ENCODE measurements at places on chromosomes 7 and 10. TPM values are rescaled to one million over a fixed set of nuclear protein-coding genes. Genes with fewer than 3 reads are reported as not detected.

DNA sequence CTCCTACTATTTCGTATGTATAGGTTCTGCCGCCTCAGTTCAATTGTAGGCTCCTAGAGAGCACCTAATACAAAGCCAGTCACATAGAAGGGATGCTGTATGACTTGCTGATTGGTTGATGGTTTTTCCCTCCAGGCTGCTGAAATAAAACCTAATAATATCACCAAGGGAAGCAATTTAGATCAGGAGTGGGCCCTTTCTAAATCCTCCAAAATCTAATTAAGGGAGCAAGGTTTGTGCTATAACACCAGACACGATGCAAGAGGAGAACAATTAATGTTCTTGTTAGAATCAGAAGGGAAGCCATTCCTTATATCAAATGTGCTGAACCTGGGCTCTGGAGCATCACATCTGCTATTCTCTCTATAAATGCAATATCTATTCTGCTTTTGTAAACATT lies 42.0 kb upstream of the SLC13A1 start:
- no peak overlapping the region for H3K27ac ChIP-seq
- no peaks in the 10 kb centered on the region for H3K36me3 ChIP-seq
- H3K4me3 ChIP-seq = no peak overlapping the region
- DNase-seq = no peak
- H3K27me3 ChIP-seq = no peaks in the 10 kb centered on the region
- H3K4me1 ChIP-seq = no peaks in the 10 kb centered on the region

IRF5 gene
- 7.8 TPM for total RNA-seq

COX19 gene
- 21.3 TPM for total RNA-seq

DNA sequence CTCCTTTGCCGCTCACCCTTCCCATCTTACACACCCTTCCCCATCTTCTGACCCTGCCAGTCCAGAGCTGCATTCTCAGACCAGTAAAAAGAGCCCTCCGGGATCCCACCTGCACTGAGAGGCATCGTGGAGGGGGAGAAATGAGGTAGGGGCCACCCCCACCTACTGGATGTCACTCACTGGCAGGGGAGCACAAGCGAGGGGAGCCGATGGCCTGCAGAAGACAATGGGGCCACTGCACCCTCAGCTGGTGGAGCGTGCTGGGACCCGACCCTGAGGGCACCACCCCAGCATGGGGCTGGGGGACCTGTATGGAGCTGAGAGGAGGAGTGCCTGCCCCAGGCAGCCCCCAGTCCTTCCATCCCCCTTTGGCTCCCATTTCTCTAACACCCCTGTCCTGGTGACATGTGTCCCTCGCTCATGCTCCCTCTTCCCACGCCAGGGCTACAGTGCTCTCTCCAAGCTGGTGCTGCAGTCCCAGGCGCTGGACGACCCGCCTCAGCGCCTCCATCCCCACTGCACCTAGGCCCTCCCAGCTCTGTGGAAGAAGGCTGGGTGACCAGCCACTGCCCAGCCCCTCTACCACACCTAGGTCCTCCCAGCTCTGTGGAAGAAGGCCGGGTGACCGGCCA lies 49.8 kb downstream of the RASGEF1A start:
- H3K4me3 ChIP-seq = no peak overlapping the region
- DNase-seq = peak; percentile 24
- no peak overlapping the region for H3K27ac ChIP-seq
- no peaks in the 10 kb centered on the region for H3K36me3 ChIP-seq

JAKMIP3 gene
- 0.09 TPM for total RNA-seq

DNA sequence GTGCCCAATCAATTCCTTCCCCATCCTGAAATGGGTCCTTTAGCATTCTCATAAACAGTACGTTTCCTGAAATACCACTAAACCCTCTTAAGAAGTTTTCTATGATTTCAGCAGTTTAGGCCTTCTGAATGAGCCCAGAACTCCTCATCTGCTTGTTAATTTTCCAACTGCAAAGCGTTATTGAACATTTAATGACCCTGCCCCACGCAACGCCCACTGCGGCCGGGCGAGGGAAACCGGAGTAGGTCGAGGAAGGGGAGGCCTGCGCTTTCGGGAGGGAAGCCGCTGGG lies 608 bp upstream of the UBN2 start:
- DNase-seq = no peak
- H3K27ac ChIP-seq = peak overlapping the region; percentile 86
- H3K27me3 ChIP-seq = no peaks in the 10 kb centered on the region

MLLT10 gene
- 35.6 TPM for total RNA-seq

GIMAP8 gene
- total RNA-seq = 11.8 TPM

DNA sequence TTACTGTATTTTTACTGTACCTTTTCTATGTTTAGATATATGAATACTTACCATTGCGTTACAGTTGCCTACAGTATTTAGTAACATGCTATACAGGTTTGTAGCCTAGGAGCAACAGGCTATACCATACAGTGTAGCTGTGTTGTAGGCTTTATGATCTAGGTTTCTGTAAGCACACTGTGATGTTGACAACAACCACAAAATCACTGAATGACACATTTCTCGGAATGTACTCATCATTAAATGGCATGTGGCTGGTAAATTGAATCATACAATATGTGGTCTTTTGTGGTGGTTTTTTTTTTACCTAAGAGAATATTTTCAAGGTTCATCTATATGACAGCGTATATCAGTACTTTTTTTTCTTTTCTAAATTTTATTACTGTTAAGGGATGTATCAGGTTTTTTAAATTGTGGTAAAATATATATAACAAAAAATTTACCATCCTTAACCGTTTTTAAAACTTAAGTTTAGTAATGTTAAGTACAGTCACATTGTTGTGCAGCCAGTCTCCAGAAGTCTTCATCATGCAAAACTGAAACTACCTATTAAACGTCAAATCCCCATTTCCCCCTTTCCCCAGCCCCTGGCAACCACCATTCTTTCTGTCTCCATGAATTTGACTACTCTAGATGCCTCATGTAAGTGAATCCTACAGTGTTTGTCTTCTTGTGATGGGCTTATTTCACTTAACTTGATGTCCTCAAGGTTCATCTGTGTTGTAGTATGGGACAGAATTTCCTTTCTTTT lies 21.5 kb downstream of the BTAF1 start:
- no peak overlapping the region for H3K27ac ChIP-seq
- H3K4me3 ChIP-seq = no peak overlapping the region
- no peak for DNase-seq
- H3K4me1 ChIP-seq = no peaks in the 10 kb centered on the region

FFAR4 gene
- total RNA-seq = not detected

DNA sequence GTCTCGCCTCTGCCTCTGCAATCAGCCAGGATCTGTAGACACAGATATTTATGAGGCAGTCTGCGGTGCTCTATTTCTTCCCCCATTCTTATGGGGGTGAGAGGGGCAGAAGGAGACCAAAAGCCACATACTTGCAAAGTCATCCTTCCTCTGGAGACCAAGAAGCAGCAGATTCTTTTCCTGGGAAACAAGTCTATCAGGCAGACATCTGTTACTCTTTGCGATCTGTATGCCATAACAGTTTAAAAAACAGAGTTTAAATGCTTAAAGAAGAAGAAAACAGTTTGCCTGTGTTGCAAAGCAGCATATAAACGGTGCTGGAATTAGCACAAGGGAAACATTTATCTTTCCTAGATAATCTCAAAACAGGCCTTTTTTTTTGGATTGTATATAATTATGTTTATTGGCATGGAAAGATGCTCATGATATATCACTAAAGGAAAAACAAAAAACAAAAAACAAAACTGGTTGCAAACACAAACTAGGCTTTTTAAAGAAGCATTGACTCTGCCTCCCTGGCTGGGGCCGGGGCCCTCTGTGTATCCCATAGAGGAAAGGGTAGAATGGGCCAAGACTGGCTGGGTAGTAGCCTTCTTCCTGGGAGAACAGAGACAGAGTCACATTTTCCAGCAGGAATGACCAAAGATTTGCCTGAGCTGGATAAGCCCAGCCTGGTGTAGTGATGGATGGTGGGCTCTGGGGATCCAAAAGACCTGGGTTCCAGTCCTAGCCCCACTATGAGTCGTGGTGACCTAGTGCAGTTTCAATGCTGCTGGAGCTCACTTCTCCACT lies 50.4 kb downstream of the RGS10 start:
- no peak for DNase-seq
- H3K27me3 ChIP-seq = no peaks in the 10 kb centered on the region
- H3K27ac ChIP-seq = no peak overlapping the region
- H3K4me1 ChIP-seq = peaks cover 51% of the 10 kb centered on the region
- no peaks in the 10 kb centered on the region for H3K36me3 ChIP-seq
- H3K4me3 ChIP-seq = no peak overlapping the region

CLEC2L gene
- total RNA-seq = not detected

DNA sequence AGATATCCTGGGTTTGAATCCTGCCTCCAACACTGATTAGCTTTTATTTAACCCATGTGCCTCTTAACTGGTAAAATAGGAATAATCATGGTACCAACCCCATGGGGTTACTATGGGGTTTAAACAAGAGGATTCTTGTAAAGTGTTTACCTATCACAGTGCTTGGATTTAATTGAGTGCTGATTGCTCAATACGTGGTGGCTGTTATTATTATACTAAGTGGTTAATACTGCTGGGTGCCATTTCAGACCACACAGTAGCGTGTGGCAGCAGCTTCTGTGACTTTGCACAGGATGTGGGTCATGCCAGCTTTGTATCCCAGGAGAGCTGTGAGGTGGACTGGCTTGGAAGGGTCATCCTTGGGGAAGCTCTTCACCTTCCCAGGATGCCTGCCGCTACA lies 177.2 kb downstream of the SEC23IP start:
- H3K4me3 ChIP-seq = no peak overlapping the region
- no peak for DNase-seq
- peaks cover 3% of the 10 kb centered on the region for H3K27me3 ChIP-seq

DNA sequence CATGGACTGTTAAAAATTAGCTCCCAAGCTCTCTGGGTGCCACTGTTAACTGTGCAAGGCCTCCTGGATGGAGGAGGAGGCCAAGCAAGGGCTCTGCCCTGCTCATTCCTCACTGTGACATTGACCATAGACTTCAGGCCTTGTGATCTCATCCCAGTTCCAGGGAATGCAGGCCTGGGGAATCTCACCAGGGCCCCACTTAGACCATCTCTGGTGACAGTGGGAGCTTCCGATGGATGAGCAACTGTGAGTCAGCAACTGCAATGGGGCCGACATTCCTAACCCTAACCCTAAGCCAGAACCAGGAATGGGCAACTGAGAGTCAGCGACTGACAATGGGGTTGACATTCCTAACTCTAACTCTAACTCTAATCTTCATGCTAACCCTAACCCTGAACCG lies 50.4 kb upstream of the MSMB start:
- H3K27ac ChIP-seq = no peak overlapping the region
- H3K4me3 ChIP-seq = peak overlapping the region; percentile 49
- H3K36me3 ChIP-seq = no peaks in the 10 kb centered on the region
- H3K27me3 ChIP-seq = no peaks in the 10 kb centered on the region
- H3K4me1 ChIP-seq = peaks cover 69% of the 10 kb centered on the region
- DNase-seq = no peak

MMP21 gene
- not detected for total RNA-seq

- no peak overlapping the region for H3K27ac ChIP-seq
- no peak overlapping the region for H3K4me3 ChIP-seq
- no peaks in the 10 kb centered on the region for H3K4me1 ChIP-seq
Measured at GRCh38 chr10:76487582-76487981, 1056.2 kb downstream of the LRMDA start.

- DNase-seq = no peak
- H3K4me3 ChIP-seq = no peak overlapping the region
- H3K27me3 ChIP-seq = no peaks in the 10 kb centered on the region
- H3K4me1 ChIP-seq = no peaks in the 10 kb centered on the region
- no peak overlapping the region for H3K27ac ChIP-seq
Measured at GRCh38 chr10:536935-537334, 152.5 kb downstream of the DIP2C start.

All from CD8-positive, alpha-beta memory T cell (primary cell).